Activated naive CD4-positive, alpha-beta T cell treated with Interleukin-2 at 50 U/mL for 16 hours (primary cell): ENCODE measurements at places on chromosomes 12 and 14.

GRCh38 chr12:53844994-53845844 is 93.4 kb upstream of the HOXC13 start:
- DNase-seq, result no peak

DNA sequence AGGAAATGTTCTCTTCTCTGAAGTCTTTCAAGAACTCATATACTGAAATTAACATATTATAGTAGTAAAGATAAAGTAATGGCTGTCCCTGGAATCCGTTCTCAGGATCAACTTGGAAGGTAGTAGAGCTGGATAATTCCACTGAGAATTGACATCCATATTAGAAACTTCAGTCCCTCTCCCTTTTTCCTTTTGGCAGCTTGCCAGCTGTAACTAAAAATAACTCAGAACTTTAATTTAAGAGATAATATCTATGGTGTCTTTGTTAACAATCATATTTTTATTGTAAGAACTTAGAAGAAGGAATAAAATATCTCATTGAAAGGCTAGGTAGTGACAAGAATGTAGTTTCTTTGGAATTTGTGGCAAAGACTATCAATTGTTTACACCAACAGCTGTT is 61.4 kb upstream of the PLEKHA5 start:
- DNase-seq, result no peak

- no peak for DNase-seq
Measured at GRCh38 chr12:83864054-83864453, 1048.5 kb downstream of the SLC6A15 start.

GRCh38 chr14:43204816-43205215 is 1302.3 kb downstream of the FSCB start:
- no peak for DNase-seq

- DNase-seq, result no peak
Measured at GRCh38 chr12:93080452-93080851, 151.4 kb upstream of the EEA1 start.
